Activated CD4-positive, alpha-beta T cell treated with anti-CD3 and anti-CD28 coated beads, Interleukin-10, Interleukin-2, amounts not matched to agents 100 ng/mL and 50 ng/mL, durations not matched to agents 16 hours and 8 hours (primary cell): ENCODE measurements at places on chromosomes 5 and 9.

DNA sequence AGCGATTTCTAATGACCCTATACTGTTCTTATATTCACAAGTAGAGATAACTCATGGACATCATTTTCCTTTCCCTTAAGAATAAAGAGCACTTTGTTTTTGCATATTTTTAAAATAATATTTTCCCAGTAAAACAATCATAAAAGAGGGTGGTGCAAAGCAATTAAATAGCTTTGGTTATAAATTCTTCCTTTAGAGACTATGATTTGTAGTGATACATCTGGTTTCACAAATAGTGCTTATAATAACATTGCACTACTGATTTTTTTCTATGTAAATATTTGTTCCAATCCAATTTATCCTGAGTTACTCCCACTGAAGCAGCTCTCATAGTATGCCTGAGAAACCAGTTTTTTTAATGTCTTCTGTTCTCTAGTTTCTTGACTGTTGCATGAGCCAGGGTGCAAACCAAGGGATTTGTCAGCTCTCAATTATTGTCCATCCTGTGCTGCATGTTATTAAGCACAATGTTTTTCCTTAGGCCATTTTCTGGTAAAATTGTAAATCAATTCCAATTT lies 74.7 kb downstream of the LURAP1L start:
- DNase-seq = no peak

- DNase-seq = no peak
Observed at GRCh38 chr5:94402096-94402495, 216.3 kb downstream of the KIAA0825 start.

DNA sequence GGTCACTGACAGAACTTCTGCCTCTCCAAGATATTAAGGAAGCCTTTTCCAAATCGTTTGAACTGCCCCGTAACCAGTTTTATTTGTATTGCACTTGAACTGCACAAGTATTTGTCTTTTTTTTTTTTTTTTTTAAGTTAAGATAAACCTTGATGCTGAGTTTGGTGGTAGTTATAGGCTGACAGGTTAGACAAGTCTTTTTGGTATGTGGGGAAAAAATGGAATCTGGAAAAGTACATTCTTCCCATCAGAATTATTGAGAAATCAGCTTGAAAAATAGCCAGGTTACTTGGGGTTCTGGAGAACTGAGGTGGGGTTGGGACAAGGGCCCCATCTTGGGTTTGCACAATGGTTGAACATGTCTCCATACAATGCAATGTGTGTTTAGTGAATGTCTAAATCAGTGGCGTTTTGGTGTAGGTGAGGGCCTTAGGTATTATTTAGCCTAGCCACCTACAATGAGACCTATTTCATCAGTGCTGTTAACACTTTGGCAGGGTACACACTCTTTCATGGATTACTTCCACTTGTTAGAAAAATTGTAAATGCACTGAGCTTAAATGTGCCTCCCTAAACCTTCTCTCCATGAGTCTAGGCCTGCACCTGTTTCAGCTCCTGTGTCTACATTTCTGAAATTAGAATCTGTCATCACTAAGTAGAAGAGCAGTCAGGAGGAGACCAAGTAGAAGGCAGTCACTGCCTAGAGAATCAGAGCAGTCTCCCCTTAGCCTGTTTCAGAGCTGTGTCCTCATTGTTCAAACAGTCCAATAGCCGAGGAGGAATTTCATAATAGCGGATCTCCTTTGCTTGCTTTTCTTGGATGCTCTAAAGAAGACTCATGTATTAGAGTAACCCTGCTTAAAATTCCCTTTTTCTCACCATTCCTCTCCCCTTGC lies 140.0 kb upstream of the HMHB1 start:
- DNase-seq = no peak

DNA sequence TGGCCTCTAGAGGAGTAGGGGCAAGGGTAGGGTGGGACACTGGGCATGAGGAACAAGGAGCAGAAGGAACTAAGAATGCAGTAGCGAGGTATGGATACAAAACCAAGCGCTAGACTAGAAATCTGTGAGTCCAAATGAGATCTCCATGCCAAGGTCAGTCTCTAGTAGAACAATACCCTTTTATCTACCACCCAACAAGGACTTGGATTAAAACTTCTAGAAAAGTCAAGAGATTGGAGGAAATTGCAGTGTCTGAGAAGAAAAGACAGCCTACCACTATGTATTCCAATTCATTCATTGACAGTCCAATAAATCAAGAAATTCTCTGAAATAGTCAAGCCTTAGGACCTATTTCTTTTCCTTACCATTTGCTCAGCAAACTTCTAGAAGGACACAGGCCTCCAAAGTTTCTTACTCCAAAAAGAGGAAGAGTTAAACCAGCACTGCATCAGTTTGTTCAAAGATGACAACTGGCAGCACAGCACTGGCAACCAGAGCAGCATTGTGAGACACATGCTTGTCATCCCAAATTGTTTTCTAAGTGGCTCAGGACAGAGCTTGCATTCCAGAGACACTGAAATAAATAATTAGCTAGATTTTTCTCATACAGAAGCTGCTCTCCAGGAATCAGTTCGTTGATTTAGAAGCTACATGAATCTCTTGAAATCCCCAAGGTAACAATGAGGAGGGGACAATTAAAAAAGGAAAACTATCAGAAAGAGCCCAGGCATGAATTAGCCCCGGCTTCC lies 22.6 kb downstream of the ABCA1 start:
- no peak for DNase-seq

DNA sequence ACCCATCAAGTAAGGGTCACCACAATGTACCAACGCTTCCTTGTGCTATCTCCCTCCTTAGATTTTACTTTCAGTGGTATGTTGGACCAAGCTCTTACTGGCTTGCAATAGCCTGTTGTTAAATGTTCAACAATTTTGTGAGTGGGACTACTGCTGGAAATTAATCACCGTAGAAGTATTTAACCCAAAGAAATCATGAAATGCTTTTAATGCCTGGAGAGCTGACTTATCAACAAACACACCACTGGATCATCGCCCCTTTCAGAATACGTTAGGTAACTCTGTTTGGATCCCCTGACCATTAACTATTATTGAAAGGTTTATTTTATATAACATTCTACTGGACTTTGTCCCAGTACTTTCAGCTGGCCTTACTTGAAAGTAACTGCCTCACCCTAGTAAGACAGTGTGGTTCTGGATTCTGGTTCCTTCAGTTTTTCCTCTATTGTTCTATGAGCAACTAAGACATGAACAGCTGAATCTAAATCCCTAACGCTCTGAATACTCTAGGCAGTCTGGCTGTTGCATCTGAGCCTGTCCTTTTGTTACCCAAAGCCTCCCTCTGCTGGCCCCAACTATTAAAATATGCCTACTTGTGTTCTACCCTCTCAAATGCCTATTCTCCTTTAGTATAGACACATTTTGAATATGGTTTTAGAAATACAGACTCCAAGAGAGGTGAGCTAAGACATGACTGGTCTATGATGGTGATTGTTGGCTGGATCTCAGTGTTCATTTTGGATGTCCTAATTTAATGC lies 1203.4 kb upstream of the DMAC1 start:
- DNase-seq = no peak

DNA sequence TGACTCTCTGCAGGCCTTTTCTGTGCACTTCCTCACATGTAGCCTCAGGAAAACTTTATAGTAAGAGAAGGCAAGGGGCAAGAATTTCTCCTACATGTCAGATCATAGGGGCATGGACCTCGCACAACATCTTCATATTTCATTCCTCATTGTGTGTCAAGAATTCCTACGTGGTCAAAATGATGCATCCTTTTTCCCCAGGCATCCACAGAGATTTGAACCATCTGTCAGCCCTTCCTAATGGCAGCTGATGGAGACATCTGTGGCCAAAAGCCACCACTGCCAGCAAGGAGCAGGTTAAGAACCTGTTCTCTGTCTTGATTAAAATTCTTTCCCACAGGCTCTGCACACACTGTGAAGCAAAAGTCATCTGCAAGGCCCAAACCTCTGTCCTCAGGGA lies 42.5 kb downstream of the MFAP3 start:
- DNase-seq = no peak

- DNase-seq = no peak
Observed at GRCh38 chr5:59182760-59183159, 599.9 kb downstream of the RAB3C start.

- no peak for DNase-seq
Observed at GRCh38 chr9:15070716-15071115, 160.5 kb upstream of the FREM1 start.

GRCh38 chr9:133733796-133734533 lies 4.2 kb downstream of the SARDH start:
- DNase-seq = no peak

DNA sequence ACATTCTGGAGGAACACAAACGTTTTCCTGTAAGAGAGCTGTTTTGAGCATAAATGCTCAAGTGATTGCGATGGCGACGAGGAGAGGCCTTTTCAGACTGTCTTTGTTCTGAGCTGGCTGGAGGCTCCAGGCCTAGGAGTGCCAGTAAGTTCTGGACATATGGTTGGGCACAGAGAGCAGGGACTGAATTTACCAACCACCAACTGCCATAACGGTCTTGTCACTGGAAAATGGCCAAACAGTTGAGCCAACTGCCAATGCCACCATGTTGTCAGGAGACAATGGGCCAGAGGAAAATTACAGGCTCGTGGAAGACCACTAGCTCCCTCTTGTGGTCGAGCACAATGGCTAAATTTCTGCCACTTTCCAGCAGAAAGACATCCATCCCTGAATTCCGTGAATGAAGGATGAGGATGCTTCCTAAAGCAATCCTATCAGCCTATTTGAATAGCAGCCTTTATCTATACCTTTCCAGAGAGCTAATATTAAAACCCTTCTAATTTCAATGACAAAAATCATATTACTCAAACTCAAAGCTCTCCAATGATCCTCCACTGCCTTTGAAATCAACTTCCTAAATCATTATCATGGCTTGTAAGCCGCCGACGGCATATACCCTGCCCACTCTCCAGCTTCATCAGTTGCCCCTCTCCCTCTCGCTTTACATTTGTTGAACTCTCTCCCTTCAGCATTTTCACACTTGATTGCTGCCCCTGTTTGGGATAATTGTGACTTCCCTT lies 66.9 kb upstream of the GLIS3 start:
- DNase-seq = peak; percentile 41

DNA sequence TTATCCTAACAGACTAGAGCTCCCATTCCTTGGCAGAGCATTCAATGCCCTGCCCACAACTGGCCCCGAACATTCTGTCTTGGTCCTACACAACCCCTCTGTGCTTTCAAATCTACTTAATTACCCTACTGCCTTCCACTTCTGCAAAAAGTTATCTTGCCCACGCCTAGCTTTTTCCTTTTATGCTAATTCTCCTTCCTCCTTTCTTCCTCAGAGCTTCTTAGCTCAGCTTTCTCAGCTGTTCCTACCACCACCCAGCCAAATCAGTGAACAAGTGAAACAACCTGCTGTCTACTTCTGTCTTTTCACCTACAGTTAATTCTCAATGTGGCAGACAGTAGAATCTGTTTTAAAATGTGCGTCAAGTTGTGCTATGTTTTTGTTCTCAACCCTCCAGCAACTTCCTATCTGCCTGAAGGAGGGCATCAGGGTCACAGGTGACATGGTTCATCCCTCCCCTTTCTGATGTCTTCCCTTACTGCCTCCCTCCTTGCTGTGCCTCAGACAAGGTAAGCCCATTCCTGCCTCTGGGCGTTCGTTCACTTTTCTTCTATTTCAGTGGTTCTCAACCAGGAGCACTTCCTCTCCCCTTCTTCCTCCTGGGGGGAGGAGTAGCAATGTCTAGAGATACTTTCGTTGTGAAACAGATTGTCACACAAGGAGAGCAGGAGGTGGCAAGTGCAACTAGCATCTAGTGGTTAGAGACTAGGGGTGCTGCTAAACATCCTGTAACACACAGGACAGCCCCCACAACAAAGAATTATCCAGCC lies 1.3 kb upstream of the REEP5 start:
- DNase-seq = peak; percentile 84

DNA sequence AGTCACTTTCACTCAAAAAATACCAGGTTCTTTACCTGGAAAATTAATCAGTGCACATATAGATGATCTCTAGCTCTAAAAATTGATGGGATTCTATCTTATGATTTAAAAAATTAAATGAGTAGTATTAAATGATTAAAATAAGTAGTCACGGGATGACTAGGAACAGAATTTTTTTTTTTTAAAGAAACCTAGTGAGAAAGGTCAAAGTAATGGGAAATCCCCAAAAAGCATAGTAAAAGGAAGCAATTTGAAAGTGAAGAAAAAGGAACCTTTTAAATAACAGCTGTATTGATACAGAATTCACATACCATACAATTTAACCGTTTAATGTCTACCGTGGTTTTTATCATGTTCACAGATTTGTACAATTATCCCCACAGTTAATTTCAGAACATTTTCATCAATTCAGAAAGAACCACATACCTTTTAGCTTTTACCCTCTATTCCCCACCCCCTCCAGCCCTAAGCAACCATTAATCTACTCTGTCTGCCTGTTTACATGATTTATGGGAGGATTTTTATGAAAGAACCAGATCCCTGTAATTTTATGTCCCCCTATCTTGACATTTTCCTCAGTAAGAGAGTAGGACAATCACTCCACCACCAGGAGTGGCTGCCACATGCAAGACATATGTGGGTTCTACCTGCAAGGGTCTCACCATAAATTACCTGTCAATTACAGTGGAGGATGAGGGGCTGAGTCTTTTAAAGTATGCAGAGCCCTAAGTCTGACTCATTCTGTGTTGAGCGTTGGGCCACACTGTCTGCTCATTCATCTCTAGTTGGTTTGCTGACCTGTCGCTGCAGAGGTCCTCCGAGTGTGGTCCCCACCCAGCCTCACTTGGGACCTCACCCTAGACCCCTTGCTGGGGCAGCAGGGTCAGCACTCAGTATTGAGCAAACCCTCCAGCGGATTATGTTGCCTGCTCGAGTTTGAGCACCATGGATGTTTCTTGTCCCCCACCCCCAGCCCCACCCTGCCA lies 16.0 kb downstream of the ANKRD33B start:
- DNase-seq = no peak

DNA sequence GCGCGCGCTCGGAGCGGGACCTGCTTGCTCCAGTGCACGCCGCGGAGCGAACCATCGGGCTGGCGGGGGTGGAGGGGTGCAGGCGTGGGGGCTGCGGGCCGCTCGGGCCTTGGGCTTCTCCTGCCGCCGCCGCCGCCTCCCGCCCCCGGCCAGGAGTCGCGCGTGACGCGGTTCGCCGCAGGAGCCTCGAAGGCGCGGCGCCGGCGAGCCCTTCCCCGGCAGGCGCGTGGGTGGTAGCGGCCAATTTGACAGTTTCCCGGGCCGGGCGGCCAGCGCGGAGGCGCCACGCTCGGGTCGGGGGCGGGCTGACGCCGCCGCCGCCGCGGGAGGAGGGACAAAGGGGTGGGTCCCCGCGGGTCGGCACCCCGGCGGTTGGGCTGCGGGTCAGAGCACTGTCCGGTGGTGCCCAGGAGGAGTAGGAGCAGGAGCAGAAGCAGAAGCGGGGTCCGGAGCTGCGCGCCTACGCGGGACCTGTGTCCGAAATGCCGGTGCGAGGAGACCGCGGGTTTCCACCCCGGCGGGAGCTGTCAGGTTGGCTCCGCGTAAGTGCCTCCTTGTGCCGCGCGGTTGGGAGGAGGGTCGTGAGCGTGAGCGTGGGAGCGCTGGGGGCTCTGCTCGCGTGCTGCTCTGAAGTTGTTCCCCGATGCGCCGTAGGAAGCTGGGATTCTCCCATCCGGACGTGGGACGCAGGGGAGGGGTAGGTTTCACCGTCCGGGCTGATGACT lies at the start of gene TJP2:
Gene TJP2 (plus strand): TSS at position 387 of the 725 bp plus-strand sequence. CDS start 96 bp downstream, at position 483.
- peak; percentile 71 for DNase-seq

- DNase-seq = peak; percentile 64
Observed at GRCh38 chr5:149730620-149731331, 666 bp downstream of the PPARGC1B start.
